SK-N-DZ (cell line): ENCODE measurements at places on chromosomes 3 and 15.
A peak's percentile ranks its signal among the peaks of the same experiment; 100 is the strongest.

DNA sequence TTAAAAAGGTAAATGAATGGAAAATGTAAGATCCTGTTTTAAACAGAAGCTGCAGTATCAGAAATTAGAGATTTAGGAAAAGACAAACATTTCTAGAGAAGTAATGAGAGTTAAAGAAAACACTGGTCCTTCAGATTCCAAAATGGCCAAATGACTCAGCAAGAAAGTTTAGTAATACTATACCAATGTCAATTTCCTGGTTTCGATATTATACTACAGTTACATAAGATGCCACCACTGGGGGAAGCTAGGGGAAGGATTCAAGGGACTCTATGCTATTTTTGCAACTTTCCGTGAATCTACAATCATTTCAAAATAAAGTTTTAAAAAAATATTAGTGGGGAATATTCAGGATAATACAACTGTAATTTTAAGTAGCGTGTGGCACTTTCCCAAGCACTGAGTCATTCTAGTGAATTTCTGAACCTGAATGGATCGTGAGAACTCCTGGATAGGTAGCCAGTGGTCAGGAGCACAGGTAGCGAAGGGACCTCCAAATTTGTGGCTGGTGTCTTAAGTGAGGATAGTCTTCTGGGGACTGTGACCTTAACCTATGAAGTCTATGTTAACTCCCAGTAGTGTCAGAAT, 37.6 kb downstream of the TMCC1 start:
- no peak for DNase-seq

DNA sequence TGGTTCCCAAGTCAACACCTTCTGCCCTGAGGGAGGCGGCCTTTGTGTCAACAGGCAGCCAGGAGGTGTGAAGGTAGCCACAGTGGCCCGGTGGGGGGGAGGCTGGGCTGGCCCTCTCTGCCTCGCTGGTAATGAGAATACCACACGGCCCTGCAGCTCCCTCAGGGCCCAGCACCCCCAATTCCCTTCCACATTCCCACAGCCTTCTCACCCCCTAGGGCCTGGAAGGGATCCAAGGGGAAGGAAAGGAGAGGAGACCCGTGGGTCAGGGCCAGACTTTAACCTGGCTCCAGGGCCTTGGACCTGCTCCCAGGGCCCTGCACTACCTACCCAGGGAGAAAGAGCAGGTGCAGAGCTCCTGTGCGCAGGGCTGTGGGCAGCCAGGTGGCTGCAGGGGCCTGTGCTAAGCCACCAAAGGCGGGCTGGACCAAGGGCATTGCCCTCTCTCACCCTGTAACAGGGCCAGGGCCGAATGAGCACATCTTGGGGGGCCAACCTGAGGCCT, 8.7 kb upstream of the MESP2 start:
- DNase-seq: no peak

DNA sequence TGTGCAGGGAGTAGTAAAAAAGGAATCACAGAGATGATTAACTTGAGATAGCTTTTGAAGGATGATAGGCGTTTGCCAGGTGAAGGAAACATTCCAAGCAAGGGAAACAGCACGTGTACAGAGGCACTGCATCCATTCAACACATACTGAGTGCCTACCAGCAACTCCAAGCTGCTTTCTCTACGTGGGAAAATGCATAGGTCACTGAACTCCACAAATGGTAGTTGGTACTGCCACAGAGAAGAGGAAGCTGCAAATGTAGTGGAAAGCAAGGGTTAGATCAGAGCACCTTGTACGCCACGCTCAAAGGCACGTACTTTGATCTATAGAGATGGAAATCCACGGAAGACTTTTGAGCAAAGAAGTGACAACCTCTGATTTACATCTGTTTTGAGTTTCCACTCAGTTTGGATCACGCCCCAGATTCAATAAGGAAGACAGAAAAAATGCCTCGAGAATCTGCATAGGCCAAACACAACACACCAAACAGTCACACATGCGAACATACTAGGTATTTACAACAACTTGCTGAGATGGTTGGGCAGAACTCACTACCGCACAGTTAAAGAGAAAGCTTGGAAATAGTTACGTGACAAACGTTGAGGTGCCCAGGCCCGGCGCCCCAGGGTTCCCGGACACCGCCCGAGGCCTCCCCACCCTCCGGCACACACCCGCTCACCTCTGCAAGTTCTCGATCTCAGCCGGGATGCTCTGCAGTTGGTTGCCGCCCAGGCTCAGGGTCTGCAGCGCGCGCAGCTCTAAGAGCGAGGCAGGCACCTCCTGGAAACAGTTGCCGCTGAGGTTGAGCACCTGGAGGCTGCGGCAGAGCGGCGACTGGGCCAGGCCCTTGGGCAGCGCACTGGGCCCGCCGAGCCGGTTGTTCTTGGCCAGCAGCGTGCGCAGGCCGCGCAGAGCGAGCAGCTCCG, 826 bp downstream of the LRRC58 start:
- DNase-seq: peak; percentile 22

- no peak for DNase-seq
These were observed 172.2 kb downstream of the SLC9A9 start for GRCh38 chr3:143676021-143676420.

GRCh38 chr3:148903941-148904340, 38.8 kb downstream of the CPA3 start:
- no peak for DNase-seq

DNA sequence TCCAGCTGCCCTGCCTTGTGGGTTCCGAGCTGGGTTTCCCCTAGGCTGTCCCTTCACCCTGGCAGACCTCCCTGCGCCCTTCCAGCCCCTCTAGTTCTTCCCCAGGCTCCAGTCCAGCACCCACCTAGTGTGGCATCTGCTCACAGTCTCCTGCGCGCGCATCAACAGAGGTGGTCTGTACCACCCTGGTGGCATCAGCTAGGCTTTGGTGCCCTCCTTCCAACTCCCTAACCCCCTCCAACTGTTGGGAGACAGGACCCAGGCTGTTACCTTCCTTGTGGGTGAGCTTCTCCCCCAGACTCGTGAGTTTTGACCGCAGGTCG, 8.0 kb downstream of the CALML4 start:
- DNase-seq: no peak

DNA sequence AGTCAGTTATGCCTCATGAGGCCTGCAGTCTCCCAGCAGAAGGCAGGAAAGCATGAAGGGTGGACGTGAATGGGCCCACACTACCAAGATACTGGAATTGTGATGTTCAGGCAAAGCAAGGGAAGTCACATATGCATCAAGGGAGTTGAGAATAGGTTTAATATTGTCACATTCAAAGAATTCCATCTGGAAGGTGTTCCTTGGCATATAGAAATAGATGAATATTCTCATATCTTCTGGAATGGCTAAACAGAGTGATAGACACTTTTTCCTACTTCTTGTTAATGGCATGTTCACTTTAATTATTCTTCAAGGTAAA, 103.7 kb downstream of the CMSS1 start:
- no peak for DNase-seq

- DNase-seq: no peak
These were observed 172.8 kb upstream of the SNTN start for GRCh38 chr3:63479661-63480035.

DNA sequence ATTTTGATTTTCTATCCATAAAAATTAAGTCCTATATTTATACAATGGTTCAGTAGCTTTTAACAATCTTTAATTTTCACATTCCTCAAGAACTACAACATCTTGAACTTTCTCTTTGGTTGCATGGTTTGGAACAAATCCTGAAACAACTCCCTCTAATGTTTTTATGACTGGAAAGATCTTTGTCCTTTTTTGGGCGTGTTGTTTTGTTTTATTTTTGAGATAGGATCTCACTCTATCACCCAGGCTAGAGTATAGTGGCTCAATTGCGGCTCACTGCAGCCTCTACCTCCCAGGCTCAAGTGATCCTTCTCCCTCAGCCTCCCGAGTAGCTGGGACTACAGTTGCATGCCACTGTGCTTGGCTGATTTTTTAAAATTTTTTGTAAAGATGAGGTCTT, 4.0 kb downstream of the STX19 start:
- DNase-seq: no peak

DNA sequence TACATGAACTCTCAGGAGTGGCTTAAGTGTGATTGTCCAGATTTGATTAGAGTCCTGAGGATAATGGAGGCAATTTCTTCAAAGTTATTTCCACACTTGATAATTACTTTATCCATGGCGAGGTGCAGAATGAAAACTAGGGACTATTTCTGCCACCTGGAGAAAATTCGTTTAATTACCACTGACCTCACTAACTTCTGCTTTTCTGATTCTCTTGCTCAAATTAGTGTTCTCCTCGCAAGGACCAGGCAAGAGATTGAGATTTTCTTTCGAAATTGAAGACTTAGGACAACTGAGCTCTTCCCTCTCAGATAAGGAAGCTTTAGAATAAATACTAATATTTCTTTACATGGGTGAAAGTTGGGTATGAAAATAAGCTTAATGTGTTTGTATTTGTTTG, 135.2 kb downstream of the RYR3 start:
- no peak for DNase-seq

- DNase-seq: no peak
These were observed 55.0 kb upstream of the GATA2 start for GRCh38 chr3:128548021-128548420.

DNA sequence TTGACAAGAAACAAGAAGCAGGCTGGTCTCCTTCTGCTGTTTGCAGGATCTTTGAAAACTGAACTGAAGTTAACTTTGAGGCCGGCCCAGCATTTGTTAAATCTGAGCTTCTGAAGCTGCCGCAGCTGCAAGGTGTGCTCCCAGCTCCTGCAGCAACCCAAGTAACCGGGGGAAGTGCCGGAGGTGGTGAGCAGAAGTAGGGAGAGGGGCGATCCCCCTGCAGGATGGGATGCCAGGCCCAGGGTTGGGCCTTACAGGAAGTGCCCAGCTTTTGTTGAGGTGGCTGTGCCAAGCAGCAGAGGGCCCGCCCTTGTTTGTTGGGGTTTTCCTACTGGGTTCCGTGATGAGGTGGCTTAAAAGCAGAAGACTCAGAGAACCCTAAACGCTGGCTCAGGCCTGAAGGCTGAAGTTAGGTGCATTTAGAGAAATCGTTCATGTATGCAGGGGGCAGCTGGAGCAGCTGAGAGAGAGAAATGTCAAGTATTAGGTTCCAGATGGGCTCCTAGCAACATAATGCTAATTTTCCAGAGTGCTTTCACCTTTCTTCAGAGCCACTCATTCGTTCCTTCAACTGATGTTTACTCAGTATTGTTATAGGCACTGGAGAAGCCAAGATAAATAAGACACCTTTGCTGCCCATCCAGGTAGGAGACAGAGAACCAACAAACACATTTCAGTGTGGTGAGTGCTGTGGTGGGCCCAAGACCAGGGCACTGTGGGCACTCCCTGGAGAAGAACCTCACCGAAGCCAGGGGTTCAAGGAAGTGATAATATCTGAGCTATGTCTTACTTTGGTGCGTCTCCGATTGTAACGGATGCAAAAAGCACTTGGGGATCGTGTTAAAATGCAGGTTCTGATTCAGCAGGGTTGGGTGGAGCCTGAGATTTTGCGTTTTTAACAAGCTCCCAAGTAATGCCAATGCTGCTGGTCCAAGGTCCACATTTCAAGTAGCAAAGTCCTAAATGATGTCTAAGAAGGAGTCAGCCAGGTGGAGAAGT, 42.2 kb upstream of the PLCL2 start:
- DNase-seq: no peak

- no peak for DNase-seq
These were observed 139.1 kb downstream of the DNAJB8 start for GRCh38 chr3:128327606-128328031.

- DNase-seq: no peak
These were observed 34.7 kb downstream of the RBP2 start for GRCh38 chr3:139441656-139442055.

DNA sequence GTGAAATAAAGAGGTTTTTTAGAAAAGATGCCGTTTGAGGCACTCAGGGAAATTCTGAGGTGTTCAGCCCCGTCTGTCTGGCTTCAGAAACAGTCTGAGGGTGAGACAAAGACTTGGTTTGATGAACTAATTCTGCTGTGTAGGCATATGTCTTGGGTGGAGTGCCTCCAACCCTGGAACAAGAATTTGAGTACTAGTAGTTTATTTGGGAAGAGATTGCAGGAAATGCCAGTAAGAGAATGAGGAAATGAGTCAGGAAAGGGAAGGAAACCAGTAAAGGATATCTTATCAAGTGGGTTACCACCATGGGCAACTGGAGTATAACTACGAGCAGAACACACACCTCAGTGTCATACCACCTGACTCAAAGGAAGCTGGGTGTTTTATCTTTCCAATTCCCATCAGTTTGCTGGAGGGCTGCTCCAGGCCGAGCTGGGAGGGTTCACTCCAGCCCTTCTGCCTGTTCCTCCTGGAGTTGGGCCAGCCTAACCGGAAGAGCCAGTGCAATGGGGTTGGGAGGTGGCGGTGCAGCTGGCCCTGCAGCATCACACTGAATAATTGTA, 75.3 kb downstream of the TGFBR2 start:
- no peak for DNase-seq

DNA sequence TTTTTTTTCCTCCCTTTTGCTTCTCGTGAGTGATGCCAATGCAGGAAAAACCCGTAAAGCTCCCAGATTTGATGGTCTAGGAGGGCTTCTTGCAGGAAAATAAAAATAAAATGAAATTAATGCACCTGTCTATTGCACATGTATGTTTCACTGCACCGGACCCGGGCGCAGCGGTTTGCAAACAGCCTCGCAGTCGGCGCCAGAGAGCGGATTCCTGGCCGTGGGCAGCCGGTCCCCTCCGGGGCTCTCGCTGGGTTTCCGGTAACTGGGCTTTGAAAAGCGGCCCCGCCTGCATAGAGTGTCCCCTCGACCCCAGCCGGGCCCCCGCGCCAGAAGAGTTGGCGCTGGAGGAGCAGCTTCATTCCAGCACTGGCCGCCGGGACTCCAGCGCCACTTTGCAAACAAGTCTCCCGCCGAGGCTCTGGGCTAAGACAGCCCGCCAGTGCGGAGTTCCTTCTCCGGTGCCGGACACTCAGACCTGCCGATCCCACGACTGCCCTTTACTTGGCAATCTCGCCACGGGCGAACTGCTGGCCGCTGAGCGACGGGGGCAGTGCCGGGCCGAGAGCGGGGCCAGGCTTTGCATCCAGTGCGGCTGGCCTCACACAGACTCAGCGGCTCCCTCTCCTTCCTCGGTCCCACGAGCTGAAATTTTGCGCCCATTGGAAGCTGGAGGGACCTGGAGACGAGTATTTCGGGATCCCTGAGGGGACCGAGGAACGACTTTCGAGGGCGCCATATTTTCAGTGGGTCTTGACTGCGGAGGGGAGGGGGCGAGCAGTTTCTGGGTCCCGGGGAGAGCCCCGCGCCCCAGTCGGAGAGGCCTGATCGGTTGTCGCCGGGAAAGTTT, 225.9 kb upstream of the C2CD4B start:
- DNase-seq: peak; percentile 47

DNA sequence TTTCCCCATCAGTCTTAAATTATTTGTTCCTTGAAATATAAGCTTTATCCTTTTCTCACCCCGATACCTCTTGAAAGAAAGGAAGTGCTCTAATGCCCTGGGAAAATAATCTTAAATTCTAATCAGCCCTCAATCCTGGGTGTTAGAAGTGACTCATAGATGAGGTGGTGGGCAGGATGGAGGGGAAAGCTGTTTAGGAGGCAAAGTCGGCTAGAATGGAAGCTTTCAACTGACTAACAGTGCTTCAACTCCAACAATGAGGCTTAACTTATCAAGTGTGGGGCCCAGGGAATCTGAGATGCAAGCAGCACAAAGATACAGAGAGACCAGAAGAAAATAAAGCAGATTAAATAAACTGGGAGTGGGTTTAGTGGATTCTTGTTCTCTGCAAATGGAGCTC, 175.8 kb downstream of the EPHB1 start:
- DNase-seq: no peak
